Fibroblast of skin of left biceps (primary cell): ENCODE measurements at places on chromosomes 1 and 21.

DNA sequence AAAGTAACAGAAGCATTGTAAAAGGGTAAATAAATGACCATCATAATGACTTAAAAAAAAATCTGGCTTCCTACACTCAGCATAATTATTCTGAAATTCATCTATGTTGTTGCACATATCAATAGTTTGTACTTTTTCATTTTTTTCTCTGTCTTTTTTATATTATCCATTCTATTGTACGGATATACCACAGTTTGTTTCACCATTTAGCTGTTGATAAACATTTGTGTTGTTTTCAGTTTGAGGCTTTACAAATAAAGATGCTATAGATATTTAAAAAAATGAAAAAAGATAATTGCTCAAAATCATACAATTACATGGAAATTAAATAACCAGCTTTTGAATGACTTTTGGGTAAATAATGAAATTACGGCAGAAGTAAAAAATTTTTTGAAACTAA is 31.9 kb downstream of the GPR88 start:
- no peak for DNase-seq

DNA sequence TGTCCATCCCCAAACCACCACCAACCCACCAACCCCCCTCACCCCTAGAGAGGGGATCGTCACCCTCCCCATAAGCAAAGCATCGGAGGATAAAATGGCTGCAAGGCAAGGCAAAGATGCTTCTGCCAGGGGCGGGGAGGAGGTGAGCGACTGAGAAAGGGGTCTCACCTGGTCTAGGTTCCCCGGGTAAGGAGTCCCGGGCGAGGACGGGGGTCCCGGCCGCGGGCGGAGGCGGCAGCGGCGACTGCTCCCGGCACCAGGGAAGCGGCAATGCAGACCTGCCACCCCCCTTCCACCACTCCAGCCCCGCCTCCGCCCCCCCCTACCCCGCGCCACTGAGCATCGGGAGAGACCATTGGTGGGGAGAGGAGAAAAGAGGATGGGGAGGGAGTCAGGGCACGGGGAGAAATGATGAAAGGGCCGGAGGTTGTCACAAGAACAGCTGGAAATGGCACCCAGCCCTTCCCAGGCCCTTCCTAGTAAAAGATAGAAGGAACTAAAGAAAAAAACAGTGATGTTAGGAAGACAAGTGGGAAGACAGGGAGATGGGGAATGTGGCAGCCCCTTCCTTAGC is at the start of gene SV2A:
TSS of gene SV2A (minus strand) at position 274 of the 574 bp plus-strand sequence. CDS start 4,004 bp downstream, outside the sequence.
- DNase-seq, result peak; percentile 24

DNA sequence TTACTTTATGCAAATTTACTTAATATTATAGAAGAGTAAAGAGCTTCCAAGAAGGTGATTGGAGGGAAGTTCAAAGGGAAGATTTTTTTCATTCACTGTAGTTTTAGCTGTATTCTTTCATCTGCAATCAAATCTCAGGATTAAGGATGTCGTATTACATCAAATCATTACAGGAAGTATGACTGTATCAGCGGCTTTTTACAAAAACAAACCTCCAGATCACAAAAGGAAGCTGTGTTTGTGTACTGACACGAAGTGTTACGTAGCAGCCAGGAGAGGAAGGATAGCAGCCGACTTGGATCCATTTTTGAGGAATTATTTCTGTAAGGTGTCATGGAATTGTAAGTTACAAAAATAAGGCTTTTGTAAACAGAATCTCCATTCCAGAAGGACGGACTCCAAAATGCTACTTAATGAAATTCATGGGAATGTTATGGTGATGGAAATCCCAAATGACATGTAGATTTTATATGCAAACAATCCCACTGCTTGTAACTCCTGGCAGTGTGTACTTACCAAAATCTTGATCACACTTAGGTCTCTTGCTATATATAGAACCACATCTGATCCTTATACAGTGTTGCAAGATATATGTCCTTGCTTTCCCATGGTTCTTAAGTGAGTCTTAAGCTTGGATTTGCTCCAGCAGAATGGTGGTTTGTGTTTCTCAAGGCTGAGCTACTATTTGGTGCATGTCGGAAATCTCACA is 49.8 kb downstream of the KCNJ15 start:
- peak; percentile 98 for DNase-seq

DNA sequence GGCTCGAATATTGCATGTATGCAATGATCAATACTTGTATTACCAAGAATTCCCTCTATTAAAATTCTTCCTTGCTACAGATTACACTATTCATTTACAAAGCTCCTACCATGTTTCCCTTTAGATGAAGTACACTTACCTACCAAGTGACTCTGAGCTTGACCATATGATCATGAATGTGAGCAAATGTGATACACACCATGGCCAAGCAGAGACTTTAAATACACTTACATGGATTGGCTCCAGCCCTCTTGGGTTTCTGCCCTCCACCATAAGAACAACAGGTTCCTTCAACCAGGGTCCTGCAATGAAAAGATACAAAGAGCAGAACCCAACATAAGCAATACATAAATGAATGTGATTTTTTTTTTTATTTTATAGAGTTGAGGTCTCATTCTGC is 30.0 kb downstream of the LRRC52 start:
- no peak for DNase-seq

DNA sequence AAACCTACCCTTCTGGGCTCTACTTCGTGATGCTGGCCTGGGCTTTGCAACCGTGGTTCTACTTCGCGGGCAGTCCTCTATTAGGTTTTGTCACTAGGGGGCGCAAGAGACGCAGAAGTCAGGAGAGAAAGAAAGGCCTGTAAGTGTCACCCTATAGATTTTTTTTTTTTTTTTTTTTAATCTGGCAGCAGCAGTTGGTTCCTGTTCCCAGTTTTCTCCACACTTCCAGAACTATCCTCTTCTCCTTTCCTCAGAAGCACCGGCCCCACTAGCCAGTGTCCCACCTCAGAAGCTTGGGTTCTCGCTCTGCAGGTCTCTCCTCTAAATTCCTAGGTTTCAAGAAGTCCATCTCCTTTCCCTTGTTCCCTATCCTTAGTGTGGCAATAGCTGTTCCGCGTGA is 9.1 kb upstream of the LCE2D start:
- no peak for DNase-seq

- DNase-seq, result no peak
These were observed 170.2 kb downstream of the PLPP3 start for GRCh38 chr1:56409112-56409691.

GRCh38 chr1:13965770-13966398 is 265.9 kb downstream of the PRDM2 start:
- peak; percentile 18 for DNase-seq

DNA sequence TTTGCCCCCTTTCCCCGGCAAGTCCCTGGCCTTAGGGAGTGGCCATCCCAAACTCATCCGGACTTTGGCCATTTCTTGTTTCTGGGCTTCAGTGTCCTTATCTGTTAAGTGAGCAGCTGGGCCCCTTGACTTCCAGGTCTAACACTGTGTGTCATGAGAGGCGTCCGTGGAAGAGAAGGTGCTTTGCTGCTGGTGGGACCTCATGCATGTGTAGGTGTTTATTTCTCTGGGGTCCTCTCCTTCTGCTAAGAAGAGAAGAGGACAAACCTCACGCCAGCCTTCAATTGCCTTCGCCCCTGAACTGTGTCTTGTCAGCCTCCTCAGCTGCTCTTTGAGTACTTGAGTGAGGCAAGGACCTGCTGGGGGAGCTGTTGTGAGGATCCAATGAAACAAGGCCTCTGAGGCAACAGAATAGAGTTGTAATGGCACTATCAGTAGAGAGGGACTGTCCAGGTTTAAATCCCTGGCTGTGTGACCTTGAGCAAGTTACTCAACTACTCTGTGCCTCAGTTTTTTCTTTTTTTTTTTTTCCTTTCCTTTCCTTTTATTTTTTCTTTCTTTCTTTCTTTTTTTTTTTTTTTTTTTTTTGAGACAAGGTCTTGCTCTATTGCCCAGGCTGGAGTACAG is 72.5 kb downstream of the RUNX3 start:
- no peak for DNase-seq

- DNase-seq, result no peak
These were observed 33.7 kb upstream of the CD2 start for GRCh38 chr1:116720364-116721038.

DNA sequence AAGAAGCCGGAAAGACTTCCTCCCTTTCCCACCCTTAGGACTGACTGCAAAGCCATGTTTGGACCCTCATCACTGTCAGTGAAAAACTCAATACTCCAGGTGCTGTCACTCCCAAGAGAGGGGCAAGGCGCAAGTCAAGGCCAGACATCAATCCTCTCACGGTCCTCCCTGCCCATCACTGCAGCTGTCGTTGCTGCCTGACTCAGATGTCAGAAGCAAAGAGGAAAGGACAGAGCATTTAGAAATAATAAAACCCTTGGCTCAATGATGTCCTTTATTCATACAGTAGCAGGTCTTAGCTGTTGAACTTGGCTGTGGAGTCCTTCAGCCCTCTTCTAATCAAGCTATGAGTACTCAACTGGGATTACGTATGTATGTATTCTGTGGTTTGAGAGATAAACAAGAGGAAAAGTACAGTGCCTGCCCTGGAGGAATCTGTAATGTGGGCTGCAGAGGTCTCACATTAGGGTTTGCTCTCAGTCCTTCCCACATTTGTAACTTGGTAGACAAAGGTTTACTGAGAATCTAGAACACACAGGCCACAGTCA is 13.5 kb downstream of the SUSD4 start:
- no peak for DNase-seq

DNA sequence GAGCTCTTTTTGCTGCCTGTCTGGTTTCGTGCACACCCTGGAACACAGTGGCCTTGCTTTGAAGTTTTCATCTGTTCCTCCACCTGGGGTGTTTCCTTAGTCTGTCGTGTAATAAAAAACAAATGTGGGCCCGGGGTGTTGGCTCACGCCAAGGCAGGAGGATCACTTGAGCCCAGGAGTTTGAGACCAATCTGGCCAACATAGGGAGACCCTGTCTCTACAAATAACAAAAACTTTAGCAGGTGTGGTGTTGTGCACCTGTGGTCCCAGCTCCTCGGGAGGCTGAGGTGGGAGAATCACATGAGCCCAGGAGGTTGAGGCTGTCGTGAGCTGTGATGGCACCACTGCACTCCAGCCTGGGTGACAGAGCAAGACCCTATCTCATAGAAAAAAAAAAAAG is 4.5 kb downstream of the NCMAP start:
- no peak for DNase-seq

DNA sequence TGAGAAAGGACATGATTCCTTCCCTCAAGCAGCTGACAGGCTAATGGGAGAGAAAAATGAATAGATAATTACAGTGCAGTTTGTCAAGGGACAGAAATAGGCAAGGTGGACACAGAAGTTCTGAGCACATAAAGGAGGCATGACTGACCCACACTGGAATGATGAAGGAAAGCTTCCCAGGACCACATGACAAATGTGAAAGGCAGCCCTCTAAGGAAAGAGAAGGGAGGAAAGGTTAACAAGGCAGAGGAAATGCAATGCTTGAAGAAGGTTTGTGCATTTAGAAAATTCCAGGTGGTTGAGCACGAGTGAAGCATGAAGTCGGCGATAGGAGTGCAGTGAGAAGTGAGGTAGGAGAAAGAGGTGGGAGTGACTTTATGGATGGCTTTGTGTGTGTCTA is 37.4 kb downstream of the LAMC2 start:
- DNase-seq, result no peak

- no peak for DNase-seq
These were observed 147.5 kb downstream of the TRABD2B start for GRCh38 chr1:47849591-47850261.

GRCh38 chr1:226082587-226082917 is 20.0 kb downstream of the H3-3A start:
- DNase-seq, result no peak

- DNase-seq, result no peak
These were observed 60.3 kb downstream of the UBR4 start for GRCh38 chr1:19149736-19150135.

GRCh38 chr1:248618878-248619277 is 16.0 kb downstream of the OR2T11 start:
- DNase-seq, result no peak

DNA sequence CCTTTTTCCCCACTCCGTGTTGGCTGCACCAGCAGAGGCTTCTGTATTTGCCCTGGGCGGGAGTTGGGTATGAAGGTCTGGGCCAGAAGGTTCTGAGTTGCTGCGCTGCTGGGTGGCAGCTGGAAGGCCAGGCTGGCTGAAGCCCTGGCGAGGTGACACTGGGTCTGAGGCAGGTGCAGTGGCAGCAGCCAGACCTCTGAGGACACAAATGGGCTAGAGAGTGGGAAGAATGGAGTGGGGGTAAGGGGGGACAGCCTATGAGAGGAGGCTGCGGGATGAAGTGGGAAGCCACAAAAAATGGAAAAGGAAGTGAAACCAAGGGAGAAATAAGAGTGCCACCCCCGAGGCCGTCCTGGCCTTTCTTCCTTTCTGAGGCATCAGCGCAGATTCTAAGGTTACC is 53.2 kb downstream of the STX6 start:
- DNase-seq, result no peak

DNA sequence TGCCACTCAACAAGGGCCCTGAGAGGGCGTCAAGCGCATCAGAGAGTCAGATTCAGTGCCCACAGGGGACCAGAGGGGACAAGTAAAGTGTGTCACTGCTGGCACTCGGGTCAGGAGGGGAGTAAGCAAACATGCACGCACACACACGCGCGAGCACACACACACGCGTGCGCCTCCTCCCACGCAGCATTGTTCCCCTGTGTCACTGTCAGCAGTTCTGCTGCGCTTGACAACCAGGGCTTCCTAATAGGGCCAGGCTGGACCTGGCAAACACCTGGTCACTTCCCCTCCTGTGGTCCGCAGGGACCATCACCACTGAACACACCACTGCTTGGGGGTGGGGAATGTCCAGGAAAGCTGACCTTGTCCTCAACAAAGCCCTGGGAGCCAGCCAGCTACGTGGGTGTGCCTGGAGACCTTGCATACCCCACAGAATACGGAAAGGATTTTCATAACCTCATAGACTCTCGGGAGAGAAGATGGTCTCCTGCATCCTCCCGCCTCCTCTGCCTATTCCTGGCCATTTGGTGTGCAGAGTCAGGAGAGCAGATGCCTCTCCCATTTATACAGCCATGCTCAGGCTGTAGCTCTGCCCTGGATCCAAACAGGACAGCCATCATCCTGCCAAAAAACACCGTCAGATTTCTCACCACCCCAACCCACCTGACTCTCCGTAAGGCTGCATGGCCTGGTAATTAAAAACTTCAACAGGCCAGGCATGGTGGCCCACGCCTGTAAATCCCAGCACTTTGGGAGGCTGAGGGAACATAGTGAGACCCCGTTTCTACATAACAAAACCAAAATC is 73.2 kb downstream of the SSBP3 start:
- no peak for DNase-seq

DNA sequence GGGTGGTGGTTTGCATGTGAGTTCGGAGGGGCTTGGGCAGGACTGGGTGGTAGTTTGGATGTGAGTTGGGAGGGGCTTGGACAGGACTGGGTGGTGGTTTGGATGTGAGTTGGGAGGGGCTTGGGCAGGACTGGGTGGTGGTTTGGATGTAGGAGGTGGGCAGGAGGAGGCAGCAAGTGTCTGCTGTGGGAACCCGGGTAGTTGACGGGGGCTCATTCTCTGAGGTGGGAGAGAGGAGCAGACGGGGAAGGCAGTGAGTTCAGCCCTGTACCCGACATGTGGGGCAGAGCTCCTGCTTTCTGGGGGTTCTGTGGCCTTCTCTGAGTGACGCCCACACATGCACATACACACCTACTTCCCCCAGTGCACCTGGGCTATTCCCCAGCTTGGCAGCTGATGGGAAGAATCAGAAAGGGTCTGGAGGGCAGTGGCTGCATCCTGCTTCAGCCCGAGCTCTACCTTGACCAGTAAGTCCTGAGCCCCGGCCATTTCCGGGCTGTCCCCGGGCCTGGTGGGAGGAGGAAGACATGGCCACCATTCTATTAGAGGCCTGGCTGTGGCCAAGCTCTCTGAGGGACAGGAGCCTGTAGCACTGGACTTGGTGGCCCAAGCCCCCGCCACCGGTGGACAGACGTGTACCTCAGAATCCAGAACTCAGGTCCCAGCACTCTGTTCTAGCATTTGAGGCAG is 58.1 kb downstream of the EDN2 start:
- DNase-seq, result no peak
